ENCODE measurements at places on chromosomes 2 and 18.

DNA sequence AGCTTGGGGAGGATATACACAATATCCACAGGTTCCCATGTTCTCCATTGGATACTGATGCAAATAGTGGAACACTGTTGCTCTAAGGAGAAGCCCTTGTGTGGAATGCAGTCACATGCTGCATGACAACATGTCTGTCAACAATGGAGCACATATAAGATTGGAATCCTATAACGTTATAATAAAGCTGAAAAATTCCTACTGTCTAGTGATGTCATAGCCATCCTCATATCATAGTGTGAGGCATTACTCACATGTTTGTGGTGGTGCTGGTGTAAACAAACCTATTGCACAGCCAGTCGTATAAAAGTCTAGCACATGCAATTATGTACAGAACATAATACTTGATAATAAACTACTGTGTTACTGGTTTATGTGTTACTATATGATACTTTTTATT lies 394.7 kb downstream of the FBXO15 start:
- no peak for DNase-seq

DNA sequence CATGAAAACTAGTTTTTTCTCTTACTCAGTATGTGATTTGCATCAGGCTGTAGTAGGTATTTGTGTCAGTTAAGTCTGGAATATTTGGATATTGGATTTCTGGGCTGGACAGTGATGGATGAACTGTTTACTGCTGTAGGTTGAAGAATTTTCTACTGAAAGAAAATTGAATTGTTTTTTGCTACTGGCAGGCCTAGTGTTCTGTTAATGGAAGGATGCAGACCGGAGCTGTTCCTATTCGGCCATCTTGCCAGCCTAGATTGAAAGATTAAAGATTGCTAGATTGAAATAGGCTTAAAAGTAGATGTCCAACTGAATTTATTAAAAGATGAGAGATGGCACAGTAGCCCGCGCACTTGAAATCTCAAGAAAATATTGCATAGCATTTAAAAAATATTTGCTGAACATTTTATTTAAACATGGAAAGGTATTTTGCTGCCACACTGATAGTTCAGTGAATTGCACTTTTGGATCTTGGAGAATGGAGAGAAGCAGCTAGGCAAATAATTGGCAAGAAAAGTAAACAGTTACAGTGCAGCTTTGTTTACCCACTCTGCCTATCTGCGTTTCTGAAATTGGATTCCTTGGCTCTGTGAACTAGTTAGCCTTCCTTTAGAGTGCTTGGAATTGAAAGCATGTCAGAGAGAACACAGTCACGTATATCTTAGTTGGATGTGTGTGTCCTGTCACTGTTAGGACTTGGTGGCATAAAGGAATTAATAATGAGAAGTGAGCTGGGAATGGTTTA lies 54.1 kb downstream of the EPB41L5 start:
- no peak for DNase-seq

- no peak for DNase-seq
Measured at GRCh38 chr18:36051760-36052159, 15.6 kb downstream of the RPRD1A start.

GRCh38 chr2:219976871-219977270 lies 349.4 kb downstream of the SLC4A3 start:
- DNase-seq, result no peak

DNA sequence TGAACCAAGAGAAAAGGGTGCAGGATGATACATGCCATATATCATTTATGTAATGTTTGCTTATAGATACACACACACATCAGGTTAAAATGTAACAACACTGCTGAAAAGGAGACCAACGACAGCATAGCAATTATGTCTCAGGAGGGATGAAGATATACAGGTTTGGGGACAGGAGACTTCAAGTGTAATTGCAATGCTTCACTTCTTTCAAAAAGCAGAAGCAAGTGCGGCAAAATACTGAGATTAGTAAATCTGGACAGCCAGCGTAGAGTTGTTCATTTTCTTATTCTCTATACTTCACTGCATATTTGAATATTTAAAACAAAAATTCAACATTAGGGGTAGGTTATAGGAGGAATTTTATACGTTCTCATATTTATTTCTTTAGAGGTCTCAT lies 87.2 kb downstream of the L3MBTL4 start:
- no peak for DNase-seq

DNA sequence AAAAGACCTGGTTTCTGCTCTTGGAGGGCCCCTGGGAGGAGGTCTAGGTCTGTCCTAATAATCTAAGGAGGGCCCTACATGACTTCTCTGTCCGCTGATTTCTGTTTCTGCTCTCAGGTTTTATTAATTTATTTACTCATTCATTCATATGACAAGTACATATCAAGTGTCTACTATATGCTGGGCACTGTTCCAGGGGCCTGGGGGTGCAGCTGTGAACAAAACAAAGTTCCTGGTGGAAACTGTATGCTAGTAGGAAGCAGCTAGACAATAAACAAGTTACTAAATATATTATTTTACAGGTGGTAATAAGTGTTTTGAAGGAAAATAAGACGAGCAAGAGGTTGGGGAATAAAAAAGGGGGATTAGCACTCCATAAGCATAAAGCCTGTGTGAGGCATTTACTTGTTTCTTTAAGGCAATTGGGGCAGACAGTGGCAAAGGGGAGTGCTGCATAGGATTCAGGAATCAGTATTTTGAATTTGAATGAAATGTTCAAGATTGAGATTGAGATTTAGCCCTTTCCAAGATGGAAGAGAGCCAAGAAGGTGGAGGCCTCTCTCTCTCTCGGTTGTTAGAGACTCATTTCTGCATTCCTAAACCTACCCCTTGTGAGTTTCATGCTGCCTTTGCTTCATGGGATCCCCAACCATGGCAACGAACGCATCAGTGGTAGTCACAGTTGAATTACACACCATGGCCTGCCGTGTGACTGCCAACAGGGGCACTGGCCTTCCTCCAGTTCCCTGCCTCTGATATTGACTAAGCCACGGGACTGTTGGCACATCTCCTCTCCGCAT lies 28.3 kb downstream of the DRC1 start:
- no peak for DNase-seq

GRCh38 chr2:200314976-200315567 lies 8.6 kb downstream of the SPATS2L start:
- no peak for DNase-seq

DNA sequence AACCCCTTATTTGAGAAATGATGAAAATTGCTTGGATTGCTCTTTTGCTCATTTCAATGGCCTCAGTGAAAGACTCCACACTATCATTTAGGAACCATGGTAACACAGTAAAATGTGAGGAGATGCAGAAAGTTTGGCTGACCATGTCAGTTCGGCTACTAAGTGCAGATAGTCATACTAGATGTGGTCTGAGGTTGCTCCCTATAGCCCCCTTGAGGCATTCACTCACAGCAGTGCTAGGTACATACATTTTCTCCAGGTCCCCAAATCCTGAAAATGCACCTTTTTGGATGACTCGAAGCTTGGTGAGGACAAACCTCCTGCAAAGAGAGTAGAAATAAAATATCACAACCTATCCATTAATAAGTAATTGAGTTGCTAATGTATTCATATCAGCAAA lies 86.3 kb downstream of the FSHR start:
- no peak for DNase-seq

DNA sequence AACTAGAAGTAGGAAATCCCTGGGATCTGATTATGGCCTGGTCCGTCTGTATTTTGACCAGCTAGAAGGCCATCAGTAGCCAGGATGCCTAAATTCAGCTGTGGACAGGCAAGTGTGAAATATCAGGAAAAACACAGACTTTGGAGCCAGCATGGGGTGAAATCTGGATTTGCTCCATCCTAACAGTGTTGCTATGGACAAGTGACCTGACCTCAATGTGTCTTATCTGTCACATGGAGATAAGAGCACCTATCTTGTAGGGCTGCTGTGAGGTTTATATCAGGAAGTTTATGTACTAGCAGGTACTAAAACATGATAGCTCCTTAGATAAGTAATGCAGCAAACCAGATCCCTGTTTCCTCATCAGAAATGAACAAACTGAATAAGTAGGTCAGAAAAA lies 460.4 kb downstream of the STK39 start:
- no peak for DNase-seq

DNA sequence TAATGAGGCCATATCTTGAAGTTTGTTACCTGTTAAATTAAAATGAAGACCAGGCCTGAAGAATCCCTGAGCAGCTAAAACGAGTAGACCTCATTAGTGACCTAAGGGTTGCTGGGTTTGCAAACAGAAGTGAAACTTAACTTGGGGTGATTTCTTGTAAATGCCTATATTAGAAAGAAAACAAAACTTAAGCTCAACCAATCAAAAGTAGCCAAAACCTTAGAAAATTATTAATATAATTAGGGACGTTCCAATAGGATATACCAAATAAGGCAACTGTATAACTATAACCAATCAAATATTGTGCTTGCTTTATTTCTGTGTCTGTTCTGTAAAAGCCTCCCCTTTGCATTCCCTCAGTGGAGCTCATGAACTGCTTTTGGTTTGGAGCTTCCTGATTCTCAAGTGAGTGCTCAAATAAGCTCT lies 137.9 kb upstream of the VRK2 start:
- DNase-seq, result no peak

DNA sequence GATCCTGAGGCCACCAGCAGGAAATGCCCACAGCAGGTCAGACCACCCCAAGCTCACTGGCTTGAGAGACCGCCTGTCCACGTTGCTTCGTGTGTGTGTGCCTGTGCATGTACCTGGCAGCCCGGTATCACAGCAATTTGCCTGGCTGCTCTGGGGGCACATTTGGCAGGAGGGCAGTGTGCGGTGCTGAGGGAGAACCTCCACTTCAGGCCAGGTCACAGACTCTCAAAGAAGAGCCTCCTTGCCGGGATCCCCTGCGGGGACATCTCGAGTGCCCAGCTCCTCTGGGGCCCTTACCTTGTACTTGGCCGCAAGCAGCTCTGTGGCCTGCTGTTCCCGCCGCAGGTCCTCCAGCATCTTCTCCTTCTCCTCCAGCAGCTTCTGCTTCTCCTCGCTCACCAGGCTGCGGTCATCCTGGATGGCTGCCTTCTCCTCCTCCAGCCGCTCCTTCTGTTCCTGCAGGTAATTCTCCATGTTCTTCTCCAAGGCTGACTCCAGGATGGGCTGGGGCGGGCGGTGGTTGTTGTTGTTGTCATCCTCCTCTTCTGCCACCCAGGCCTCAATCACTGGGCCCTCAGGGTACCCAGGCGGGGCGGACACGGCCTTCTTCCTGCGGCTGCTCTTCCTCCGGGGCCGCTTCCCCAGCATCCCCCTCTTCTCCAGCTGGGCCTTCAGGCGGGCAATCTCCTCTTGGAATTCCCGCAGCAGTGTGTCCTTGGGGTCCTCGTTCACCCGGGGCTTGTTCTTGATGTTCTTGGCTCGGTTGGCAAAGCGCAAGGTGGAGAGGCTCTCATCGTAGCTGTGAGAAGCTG lies 2.0 kb downstream of the KIF3C start:
- no peak for DNase-seq

GRCh38 chr2:98335271-98335670 lies 11.0 kb upstream of the CNGA3 start:
- no peak for DNase-seq

DNA sequence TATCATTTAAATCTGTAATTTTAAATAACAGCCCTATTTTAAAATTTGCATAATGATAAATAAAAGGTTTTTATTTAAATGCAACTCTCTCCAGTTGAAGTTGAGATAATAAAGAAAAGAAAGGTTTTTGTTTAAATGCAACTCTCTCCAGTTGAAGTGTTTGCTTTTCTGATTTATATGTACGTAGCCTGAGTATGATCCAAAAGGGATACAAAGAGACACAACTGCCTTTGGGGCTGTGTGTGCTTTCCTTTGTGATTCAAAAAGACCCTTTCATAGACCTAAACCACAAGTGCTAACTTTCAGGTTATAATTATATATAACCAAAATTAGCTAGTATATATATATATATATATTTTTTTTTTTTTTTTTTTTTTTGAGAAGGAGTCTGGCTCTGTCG lies 76.2 kb upstream of the MFF start:
- DNase-seq, result no peak

DNA sequence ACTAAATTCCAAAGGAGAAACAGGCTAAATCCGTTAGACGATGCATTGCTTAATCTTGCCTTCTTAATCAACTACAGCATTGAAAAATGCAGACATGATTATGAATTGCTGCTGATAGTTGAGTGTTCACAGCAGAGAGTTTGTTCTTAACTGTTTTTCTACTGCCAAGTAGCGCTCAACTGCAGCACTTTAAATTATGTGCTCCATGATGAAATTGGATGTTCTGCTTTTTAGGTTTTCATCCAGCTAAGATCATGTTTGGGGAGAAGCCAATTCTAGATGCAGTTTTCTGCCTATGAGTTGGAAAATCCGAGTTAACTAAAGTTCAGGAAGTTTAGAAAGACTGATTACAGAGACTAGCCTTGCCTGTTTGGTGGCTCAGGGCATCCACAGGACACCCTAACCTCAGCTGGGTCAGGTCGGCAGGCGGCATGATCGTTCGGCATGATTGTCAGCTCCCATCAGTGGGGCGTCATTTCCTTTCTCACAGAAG lies 119.4 kb upstream of the PIEZO2 start:
- no peak for DNase-seq
